ENCODE measurements at places on chromosomes 6 and 20.

DNA sequence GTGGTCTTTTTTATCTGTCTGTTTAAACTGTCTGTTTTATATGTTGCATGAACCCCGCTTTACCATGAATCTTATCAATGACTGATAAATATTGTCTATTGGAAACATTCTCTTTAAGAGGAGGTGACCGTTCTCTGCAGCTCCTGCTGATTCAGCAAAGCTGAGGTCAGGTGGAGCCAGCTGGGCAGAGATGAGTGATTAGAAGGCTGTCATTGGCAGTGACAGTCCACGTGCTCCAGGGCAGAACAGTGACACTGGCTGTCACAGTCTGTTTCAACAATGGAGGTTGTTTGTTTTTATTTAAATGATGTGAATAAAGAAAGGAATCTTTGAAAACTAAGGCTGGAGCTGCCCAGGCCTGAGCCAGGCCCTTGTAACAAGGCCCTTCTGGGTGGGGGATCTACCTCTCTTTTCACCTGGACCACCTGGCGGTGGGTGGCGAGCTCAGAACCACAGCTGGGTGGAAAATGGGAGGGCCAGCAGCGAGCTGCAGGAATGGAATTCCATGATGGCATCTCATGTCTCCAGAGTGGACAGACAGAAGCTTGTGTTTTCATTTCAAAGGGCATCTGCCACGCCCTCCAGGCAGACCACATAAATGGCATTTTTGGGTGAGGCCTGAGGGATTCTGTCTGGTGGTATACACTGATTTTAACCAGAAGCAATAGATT, 12.6 kb downstream of the SYNJ2 start:
- no peak for DNase-seq

GRCh38 chr6:20129290-20130088, 82.8 kb downstream of the MBOAT1 start:
- DNase-seq = no peak

DNA sequence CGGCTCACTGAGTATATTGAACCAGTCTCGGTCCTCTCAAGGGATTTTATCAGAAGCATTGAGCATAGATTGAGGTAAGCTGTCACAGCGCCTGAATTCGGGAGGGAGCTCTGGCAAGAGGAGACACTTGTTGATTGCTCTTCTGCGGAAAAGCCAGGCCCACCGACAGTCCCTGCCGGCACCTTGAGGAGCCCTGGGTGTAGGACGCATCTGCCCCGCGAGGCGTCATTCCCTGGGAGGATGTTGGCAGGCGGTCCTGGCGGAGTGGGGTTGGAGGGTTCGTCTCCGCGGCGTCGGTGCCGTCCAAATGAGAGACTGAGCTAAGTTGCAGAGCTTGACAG, 843 bp downstream of the FBXO9 start:
- DNase-seq = no peak

GRCh38 chr6:54697424-54697823, 149.1 kb upstream of the FAM83B start:
- DNase-seq = no peak

DNA sequence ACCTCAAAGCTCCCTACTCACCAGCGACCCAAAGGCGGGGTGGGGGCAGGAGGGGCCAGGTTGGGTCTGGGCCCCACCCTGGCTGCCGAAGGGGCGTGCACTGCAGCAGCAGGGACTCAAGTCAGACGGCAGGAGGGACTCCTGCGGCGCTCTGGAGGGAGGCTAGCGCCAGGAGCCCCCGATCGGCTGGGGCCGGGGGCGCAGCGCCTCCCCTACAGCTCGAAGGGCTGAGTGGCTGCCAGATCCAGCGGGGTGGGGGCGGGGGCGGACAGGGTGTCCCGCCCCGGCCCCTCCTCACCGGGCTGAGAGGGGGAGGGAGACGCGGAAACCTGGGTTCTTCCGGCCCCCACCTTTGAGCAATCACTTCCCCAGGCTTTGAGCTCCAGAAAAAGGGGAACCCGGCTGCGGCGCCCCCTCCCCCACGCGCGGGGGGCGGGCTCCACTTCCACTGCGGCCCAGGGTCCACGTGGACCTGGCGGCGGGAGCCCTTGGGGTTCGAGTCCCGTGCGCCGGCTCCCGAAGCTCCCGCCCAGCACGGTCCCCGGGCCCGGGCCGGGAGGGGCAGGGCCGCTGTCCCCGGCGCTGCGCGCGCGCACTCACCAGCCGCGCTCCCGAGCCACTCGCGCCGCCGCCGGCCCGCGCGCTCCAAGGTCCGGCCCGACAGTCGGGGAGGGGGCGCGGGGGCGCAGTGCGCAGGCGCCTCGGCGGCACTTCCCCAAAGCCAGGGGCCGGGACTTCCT, at the start of gene RGS19:
Gene RGS19, minus strand, starts transcription at position 246 of the 740 bp plus-strand sequence. CDS start 2,632 bp downstream, outside the sequence.
- peak; percentile 20 for DNase-seq

GRCh38 chr6:160133441-160134336, 12.1 kb downstream of the SLC22A1 start:
- no peak for DNase-seq

DNA sequence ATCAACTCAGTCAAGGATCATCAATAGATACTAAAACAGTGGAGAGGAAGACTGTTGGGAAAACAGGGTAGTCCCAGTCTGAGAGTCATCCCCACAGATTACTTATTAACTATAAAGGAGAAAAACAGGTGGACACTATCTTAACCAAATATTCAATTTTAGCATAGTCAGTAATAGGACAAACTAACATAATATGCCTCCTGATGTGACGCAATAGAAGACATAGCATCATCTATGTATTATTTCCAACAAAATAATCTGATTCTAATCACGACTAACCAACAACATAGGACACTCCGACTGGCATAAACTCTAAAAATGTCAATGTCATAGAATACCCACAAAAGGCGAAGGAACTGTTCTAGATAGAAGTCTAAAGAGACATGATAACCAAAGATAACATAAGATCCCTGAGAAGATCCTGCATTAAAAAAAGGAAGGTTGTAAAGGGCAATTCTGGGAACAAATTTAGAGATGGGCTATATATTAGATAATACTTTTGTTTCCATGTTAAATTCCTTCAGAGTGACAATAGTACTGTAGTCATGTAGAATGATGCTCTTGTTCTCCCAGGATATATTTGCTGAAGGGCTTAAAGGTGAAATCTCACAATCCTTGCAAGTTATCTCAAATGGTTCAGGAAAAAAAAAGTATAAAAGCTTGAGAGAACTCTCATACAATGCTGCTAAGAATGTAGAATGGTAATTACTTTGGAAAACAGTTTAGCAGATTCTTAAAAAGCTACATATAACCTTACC, 28.9 kb downstream of the ILRUN start:
- no peak for DNase-seq

- no peak for DNase-seq
Measured at GRCh38 chr20:9260027-9260426, 191.1 kb downstream of the PLCB4 start.

DNA sequence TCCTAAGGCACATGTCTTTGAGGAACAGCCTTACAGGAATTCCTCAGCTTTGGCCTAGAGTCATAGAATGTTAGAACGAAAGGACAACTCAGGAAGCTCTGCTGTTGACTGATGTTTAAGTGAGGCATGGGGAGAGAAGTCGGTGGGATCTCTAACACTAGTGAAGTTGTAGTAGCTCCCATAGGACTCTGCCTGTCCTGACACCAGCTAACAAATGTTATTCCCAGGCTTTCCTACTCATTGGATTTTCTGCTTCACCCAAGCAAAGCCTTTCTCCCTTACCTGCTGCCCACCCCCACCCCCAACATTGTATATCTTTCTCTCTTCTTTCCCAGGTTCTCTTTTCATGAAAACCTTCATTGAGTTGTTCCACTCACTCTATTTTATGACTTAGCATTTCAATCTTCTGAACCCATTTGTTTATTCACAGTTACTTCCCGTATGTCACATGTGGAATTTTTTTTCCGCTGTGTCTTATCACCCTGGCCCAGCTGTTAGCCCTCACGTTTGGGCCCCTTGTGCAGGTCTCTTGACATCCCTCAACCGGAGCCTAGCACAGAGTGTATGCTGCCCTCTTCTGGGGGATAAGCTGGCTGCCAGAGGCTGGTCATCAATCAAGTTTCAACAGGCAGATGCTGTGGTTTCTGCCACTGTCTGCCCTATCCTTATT, 39.2 kb upstream of the RNF8 start:
- DNase-seq = no peak

GRCh38 chr6:36119209-36119608, 11.1 kb upstream of the MAPK13 start:
- DNase-seq = no peak

- no peak for DNase-seq
Measured at GRCh38 chr6:150813993-150814359, 51.5 kb upstream of the MTHFD1L start.

DNA sequence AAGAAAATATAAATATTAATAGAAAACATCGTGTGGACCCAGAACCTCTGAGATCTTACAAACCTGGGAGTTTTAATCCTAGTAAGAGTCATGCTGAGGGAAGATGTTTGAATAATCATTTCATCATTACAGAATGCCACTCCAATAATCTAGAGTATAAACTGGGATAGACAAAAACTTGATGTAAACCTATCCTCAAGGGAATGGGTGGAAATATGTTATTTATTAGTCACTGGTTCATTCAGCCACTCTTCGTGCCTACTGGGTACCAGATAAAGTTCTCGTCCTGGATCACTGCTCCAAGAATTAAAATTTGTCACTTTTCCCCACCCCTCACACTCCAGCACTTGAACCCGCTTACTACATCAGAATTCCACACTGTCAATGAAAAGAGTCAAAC, 7.7 kb downstream of the HLA-B start:
- no peak for DNase-seq

- no peak for DNase-seq
Measured at GRCh38 chr6:21005816-21006570, 471.7 kb downstream of the CDKAL1 start.

DNA sequence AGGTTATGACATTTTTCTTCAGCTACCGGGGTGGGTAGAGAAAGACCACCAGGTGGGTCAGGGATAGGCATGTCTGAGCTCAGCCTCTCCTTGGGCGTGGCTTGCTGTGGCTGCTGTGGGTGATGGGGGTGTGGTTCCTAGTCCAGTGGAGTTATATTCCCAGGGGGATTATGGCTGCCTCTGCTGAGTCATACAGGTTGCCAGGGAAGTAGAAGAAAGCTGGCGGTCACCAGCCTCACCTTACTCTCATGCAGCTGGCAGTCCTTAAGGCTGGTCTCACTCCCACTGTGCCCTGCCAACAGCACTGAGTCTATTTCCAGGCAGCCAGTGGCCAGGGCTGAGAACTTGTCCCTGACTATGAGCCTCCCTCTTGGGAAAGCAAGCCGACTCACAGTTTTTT, 130.0 kb downstream of the SCP2D1 start:
- DNase-seq = no peak

- no peak for DNase-seq
Measured at GRCh38 chr6:142292166-142292924, 9.5 kb upstream of the ADGRG6 start.

- DNase-seq = no peak
Measured at GRCh38 chr6:108690326-108691049, 129.8 kb downstream of the FOXO3 start.

Measured in AG09319 (cell line).